Activated CD4-positive, alpha-beta memory T cell treated with anti-CD3 and anti-CD28 coated beads, Interleukin-2, amount 10 ng/mL, durations not matched to agents 7 days and 5 days (primary cell): ENCODE measurements at places on chromosomes 16 and 17.

GRCh38 chr17:72295916-72296315, 175.1 kb downstream of the SOX9 start:
- H3K4me3 ChIP-seq, result no peak overlapping the region
- H3K27me3 ChIP-seq, result no peaks in the 10 kb centered on the region
- no peak overlapping the region for H3K27ac ChIP-seq
- no peaks in the 10 kb centered on the region for H3K4me1 ChIP-seq

DNA sequence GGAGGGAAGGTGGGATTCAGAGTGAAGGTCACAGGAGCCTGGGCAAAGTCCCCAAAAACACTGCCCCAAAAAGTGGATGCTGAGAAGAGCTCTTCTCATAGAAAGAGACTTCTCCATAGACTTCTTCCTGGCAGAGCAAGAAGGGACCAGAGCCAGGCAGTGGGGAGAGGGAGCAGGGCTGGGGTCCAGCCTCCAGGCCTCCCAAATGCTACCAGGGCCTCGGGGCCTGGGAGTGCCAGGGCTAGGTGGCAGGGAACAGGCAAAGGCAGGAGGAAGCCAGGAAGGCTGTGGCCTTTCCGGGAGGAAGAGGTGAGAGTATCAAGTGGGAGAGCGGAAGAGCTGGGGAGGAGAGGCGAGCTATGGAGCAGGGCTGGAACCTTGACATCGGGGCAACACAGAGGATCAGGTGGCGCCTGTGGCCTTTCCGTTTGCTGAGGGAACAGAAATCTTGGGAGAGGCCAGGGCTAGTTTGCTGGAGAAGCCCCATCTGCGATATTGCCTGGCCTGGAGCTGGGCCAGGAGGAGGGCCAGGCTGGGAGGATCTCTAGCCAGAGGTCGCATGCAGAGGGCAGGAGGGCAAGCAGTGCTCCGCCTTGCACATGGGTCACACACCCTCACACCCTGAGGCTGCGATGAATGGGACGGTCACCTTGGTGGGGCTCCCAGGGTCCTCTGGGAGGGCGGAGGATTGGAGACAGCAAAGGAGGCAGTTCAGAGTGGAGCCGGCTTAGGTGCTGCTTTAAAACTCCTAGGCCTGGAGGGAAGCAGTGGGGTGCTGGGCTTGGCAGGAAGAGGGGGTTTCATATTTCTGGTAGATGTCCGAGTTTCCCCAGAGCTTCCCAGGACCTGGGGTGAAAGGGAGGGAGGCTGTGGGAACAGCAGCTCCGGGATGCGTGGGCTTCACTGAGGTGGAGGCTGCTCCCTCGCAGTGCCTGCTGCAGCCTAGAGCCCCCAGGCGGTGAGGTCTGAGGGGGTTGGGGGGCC, 3.4 kb downstream of the SLC16A5 start:
- no peak overlapping the region for H3K4me3 ChIP-seq
- no peaks in the 10 kb centered on the region for H3K36me3 ChIP-seq
- H3K27ac ChIP-seq, result no peak overlapping the region

- H3K27ac ChIP-seq, result peak overlapping the region; percentile 69
- DNase-seq, result peak; percentile 45
These were observed 108.5 kb downstream of the ZNF778 start for GRCh38 chr16:89325861-89326471.

GRCh38 chr17:30848021-30848420, 16.3 kb downstream of the ATAD5 start:
- no peak overlapping the region for H3K4me3 ChIP-seq
- no peaks in the 10 kb centered on the region for H3K27me3 ChIP-seq
- no peak overlapping the region for H3K27ac ChIP-seq
- no peak for DNase-seq
- peaks cover 40% of the 10 kb centered on the region for H3K36me3 ChIP-seq

DNA sequence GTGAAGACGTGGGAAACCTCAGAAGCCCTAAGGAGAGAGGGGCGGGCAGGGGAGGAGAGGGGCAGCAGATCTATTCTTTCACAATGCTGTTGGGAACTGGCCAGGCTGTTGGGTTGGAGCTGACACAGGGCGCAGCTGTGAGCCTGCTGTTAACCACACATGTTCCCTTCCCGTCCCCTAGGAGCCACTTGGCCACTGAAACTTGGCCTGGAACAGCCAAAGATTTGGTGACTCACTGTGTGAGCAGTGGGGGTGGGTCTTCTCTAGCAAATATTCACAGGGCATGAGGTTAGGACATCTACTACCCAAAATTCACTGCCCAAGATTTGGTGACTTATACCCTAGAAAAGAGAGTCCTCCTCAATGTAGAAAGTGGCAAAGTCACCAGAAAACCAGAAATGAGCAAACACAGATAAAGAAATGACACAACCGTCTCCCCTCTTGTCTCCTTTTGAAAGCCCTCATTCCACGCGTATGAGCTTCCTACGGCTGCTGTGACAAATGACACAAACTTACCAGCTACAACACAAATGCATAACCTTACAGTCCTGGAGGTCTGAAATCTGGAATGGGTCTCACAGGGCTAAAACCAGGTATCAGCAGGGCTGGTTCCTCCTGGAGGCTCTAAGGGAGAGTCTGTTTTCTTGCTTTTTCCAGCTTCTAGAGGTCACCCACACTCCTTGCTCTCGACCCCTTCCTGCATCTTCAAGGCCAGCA, 6.3 kb downstream of the TBC1D16 start:
- peaks cover under 1% of the 10 kb centered on the region for H3K4me1 ChIP-seq
- no peak overlapping the region for H3K4me3 ChIP-seq
- H3K36me3 ChIP-seq, result no peaks in the 10 kb centered on the region
- no peak overlapping the region for H3K27ac ChIP-seq

GRCh38 chr16:23125277-23125676, 24.0 kb downstream of the USP31 start:
- H3K4me1 ChIP-seq, result no peaks in the 10 kb centered on the region
- H3K4me3 ChIP-seq, result no peak overlapping the region
- H3K27me3 ChIP-seq, result no peaks in the 10 kb centered on the region
- DNase-seq, result no peak
- no peak overlapping the region for H3K27ac ChIP-seq

DNA sequence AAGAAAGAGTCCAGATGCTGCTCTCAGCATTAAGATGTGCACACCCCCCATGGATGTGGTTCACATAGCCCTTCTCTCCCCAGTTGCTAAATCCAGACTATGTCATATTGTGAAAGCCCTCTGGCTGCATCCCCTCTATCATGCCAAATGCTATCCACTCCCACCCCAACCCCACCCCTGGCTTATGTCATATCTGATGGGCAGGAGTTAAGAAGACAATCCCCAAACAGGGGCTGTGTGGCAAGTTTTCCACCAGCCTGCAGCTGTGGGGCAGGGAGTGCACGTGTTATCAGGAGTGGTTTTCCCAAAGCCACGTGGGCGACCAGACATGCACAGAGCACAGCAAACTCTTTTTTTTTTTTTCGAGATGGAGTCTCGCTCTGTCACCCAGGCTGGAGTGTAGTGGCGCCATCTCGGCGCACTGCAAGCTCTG, 10.0 kb downstream of the FAM117A start:
- H3K36me3 ChIP-seq, result peaks cover 47% of the 10 kb centered on the region
- H3K4me1 ChIP-seq, result peaks cover 70% of the 10 kb centered on the region
- H3K27ac ChIP-seq, result no peak overlapping the region
- no peak overlapping the region for H3K4me3 ChIP-seq

DNA sequence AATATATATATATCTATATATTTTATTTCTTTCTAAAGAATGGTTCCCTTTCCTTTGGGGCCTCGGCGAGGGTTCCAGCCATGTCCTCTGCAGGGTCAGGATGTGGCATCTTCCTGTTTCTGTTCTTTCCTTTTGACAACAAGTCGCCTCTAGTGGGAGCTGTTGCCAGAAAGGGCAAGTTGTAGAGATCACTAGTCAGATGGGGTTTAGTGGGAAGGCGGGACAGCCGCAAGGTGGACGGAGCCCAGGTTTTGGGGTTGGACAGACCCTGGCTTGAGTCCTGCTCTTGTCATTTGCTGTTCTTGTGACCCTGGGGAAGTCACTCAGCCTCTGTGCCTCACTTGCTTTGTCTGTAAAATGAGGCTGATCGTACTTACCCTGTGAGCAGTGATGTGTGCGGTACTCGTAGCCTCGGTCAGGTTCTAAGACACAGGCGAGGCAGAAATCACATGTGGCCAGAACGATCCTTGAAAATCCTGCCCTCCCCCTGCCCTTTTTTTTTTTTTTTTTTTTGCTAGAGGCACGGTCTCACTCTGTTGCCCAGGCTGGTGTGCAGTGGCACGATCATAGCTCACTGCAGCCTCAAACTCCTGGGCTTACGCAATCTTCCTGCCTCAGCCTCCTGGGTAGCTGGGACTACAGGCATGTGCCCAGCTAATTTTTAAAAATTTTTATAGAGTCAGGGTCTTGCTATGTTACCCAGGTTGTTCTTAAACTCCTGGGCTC, 80.1 kb downstream of the ABCC6 start:
- DNase-seq, result peak; percentile 26
- peaks cover 46% of the 10 kb centered on the region for H3K36me3 ChIP-seq
- H3K27me3 ChIP-seq, result no peaks in the 10 kb centered on the region
- no peak overlapping the region for H3K4me3 ChIP-seq

DNA sequence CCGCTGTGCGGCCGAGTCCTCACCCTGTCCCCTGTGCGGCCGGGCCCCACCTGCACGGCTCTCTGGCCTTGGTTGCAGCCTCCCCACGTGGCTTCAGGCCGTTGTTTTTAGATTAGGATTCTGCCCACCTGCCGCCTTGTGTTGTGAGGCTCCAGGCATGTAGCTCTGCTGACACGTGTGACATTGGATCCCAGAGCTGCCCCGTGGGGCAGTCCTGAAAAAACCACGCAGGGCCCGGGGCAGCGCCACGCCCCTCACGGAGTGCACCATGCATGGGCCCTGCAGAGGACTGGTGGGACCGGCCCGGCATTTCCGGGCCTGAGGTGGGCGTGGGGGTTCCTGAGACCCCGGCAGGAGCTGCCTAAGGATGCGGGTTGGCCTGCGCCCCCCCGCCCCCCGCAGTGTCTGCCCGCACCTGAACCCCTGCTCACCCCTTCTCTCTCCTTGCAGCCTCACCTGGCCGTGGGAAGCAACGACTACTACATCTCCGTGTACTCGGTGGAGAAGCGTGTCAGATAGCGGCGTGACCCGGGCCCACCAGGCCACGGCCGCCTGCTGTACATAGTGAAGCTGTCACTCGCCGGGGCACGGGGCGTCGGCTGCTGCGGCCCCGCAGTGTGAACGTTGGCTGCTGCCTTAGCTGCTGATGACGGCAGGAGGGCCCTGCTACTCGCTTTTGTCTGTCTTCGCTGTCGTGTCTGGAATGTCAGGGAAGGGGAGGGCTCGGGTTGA, 27.7 kb upstream of the CHMP6 start:
- H3K4me1 ChIP-seq, result no peaks in the 10 kb centered on the region
- no peak overlapping the region for H3K27ac ChIP-seq
- no peaks in the 10 kb centered on the region for H3K27me3 ChIP-seq
- no peak overlapping the region for H3K4me3 ChIP-seq
- no peak for DNase-seq
- peaks cover 12% of the 10 kb centered on the region for H3K36me3 ChIP-seq

GRCh38 chr17:45149669-45150664, 1.7 kb downstream of the HEXIM1 start:
- H3K27me3 ChIP-seq, result no peaks in the 10 kb centered on the region
- peaks cover 29% of the 10 kb centered on the region for H3K36me3 ChIP-seq
- H3K4me3 ChIP-seq, result peak overlapping the region; percentile 97
- peak; percentile 51 for DNase-seq

GRCh38 chr17:27495460-27495859, 39.2 kb downstream of the KSR1 start:
- no peaks in the 10 kb centered on the region for H3K27me3 ChIP-seq
- no peak overlapping the region for H3K27ac ChIP-seq
- peaks cover 23% of the 10 kb centered on the region for H3K36me3 ChIP-seq
- DNase-seq, result no peak
- no peak overlapping the region for H3K4me3 ChIP-seq

DNA sequence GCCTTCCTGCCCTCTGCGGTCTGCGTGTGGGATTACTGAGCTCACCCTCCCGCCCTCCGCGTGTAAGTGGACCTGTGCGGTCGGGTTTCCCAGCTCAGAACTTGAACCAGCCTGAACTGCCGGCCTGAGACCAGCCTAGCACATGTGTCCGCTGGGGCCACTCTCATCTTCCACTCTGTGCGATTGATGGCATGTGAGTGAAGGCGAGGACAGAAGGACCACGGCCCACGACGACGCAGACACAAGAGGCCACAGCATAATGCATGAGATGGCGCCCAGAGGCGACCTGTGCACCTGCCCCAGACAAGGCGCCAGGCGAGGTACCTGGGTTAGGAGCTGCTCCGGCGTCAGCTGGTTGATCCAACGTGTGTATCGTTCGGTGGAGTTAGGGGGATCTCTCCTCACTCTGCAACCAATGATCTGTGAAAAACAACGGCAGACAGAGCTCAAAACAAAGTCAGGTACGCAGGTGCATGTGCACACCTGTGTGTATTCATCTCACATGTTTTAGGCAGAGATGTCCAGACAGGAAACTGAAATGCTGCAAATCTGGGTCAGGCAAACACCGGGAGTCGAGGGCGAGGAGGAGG, 74.5 kb upstream of the METRNL start:
- no peaks in the 10 kb centered on the region for H3K4me1 ChIP-seq
- H3K36me3 ChIP-seq, result peaks cover 22% of the 10 kb centered on the region
- no peak overlapping the region for H3K27ac ChIP-seq
- no peaks in the 10 kb centered on the region for H3K27me3 ChIP-seq
- H3K4me3 ChIP-seq, result no peak overlapping the region
- no peak for DNase-seq

DNA sequence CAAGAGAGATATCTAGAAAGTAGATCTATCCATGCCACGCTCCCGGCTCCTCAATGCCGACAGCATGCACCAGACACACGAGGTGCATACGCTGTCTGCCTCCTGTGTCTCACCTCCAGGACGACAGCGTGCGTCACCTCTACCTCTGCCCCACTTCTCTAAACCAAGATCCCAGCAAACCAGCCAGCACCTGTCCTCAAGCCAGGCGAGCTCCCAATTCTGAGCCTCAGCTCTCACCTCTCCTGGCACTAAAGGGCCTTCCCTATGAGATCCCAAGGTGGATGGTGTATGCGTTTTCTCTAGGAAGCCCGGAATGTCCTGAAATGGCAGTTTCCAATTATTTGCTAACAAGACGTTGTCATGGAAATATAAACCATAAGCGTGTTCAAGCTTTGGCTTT, 36.2 kb upstream of the RCVRN start:
- no peak overlapping the region for H3K4me3 ChIP-seq
- DNase-seq, result no peak

DNA sequence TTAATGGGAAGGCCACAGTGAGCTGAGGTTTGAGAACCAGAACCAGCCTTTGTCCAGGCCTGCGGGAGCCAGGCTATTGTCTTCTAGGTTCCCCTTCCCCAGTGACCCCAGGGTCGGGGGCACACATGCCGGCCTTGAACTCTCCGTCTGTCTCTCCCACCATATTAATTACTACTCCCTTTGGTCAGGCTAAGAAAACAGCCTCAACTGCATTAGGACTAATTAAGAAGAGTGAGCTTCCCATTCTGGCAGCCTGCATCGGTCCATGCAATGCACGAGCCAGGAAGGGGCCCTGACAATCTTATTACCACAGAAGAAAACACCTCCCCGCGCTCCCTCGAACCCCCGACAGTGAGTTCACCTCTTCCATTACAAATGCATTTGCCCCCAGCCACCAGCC, 380.2 kb upstream of the ZFHX3 start:
- no peak overlapping the region for H3K27ac ChIP-seq
- no peaks in the 10 kb centered on the region for H3K4me1 ChIP-seq
- no peaks in the 10 kb centered on the region for H3K27me3 ChIP-seq
- no peak overlapping the region for H3K4me3 ChIP-seq
- no peaks in the 10 kb centered on the region for H3K36me3 ChIP-seq

- H3K4me3 ChIP-seq, result no peak overlapping the region
- peaks cover 31% of the 10 kb centered on the region for H3K4me1 ChIP-seq
- peaks cover 3% of the 10 kb centered on the region for H3K36me3 ChIP-seq
- no peaks in the 10 kb centered on the region for H3K27me3 ChIP-seq
These were observed 5.3 kb downstream of the FAM234A start for GRCh38 chr16:239948-240277.

GRCh38 chr17:10372906-10373305, at the start of gene MYH13:
MYH13 (minus strand) TSS chr17:10373006; CDS start chr17:10364530, 8,476 bp downstream.
- H3K27me3 ChIP-seq, result no peaks in the 10 kb centered on the region
- no peak for DNase-seq
- no peaks in the 10 kb centered on the region for H3K4me1 ChIP-seq
- no peak within 1 kb of the TSS for H3K4me3 ChIP-seq
- no peaks in the 10 kb centered on the region for H3K36me3 ChIP-seq
